ENCODE measurements at places on chromosomes 12 and 14. TPM values are rescaled to one million over a fixed set of nuclear protein-coding genes. Genes with fewer than 3 reads are reported as not detected.

GRCh38 chr12:106498056-106498455 is 84.7 kb upstream of the RFX4 start:
- no peaks in the 10 kb centered on the region for H3K27me3 ChIP-seq
- DNase-seq: peak; percentile 31
- H3K4me3 ChIP-seq: no peak overlapping the region
- no peak overlapping the region for H3K27ac ChIP-seq
- no peaks in the 10 kb centered on the region for H3K4me1 ChIP-seq

DNA sequence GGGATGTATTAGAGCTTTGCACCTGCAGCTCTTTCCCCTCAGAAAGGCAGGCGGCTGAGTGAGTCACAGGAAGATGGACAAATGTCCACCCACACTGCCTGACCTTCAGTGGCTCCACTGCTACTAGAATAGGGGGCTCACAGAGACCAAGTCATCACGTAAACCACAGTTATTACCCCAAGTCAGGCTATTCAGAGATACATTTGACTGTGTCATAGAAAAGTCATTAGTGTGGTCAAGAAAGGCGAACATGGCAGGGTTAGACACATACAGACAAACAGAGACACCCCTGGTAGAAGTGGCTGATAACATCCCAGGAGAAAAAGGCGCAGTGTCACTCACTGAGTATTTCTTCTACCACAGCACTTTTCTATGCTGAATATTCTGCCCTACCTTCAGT is 36.0 kb downstream of the GCH1 start:
- H3K4me1 ChIP-seq: no peaks in the 10 kb centered on the region
- no peaks in the 10 kb centered on the region for H3K36me3 ChIP-seq
- H3K27ac ChIP-seq: no peak overlapping the region
- DNase-seq: no peak
- no peaks in the 10 kb centered on the region for H3K27me3 ChIP-seq
- H3K4me3 ChIP-seq: no peak overlapping the region

- H3K4me3 ChIP-seq: no peak overlapping the region
- no peaks in the 10 kb centered on the region for H3K36me3 ChIP-seq
- DNase-seq: peak; percentile 86
- H3K4me1 ChIP-seq: peaks cover 11% of the 10 kb centered on the region
- H3K27ac ChIP-seq: no peak overlapping the region
Observed at GRCh38 chr12:113098441-113099028, 37.0 kb downstream of the RASAL1 start.

The DEPDC4 gene
- not detected for total RNA-seq

DNA sequence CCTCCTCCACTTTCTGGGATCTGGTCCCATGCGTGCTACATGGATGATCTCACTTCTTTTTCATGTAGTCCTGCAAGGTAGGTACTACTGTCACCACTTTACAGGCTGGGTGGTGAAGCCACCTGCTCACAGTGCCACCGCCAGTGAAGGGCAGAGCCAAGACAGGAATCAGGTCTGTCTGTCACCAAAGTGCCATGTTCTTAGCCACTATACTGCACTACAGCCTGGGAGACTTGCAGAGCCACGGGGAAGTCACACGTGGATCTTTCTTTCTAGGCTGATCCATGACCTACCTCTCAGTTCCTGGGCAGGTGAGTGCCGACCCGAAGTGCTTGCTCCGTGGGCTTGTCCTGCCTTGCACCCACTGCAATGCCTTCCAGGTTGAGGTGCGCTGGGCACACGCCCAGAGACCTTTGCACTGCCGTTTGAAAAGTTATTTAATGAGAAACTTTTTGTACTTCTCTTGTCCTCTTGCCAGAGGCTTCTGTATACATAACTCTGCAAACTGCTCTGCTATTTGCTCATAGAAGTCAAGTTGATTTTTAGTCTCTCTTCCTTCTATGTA is 19.7 kb upstream of the CLMN start:
- H3K27me3 ChIP-seq: no peaks in the 10 kb centered on the region
- H3K36me3 ChIP-seq: no peaks in the 10 kb centered on the region
- H3K4me3 ChIP-seq: no peak overlapping the region
- no peaks in the 10 kb centered on the region for H3K4me1 ChIP-seq
- no peak for DNase-seq

The DDN gene
- 0.30 TPM for total RNA-seq

The SYNDIG1L gene
- total RNA-seq: 0.88 TPM

DNA sequence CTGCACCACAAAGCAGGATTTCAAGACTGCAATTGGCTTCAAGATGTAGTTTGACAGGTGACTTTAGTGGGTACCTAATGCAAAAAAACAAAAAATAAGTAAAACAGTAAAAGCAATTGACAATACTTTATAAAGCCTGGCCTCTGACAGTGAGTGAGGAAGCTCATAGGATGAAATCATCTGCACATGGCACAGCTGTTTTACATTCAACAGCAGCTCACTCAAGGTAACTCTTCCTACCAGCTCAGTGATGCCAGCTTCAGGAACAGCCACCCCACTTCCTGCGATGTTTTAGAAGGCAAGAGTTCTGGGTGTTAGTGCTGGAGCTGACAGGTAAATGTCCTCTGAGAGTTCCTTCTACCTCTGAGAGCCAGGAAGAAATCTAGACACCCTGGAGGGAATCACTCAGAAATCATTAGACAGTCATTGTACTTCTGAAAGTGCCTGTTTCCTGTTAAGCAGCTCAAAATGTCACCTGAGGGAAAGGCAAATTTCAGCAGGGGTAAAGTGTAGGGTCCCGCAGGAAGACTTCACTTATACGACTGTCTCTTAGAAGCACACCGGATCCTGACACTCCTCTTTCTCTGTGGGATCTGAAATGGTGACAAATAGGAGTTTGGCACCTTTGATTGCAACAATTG is 99.9 kb downstream of the FOXN3 start:
- H3K4me1 ChIP-seq: no peaks in the 10 kb centered on the region
- H3K4me3 ChIP-seq: no peak overlapping the region
- DNase-seq: no peak

GRCh38 chr12:57047981-57048380 is 1.9 kb downstream of the MYO1A start:
- H3K27me3 ChIP-seq: no peaks in the 10 kb centered on the region
- H3K4me3 ChIP-seq: no peak overlapping the region
- no peaks in the 10 kb centered on the region for H3K36me3 ChIP-seq
- peaks cover 5% of the 10 kb centered on the region for H3K4me1 ChIP-seq

The CRIP2 gene
- 113 TPM for total RNA-seq

The STYK1 gene
- 1.0 TPM for total RNA-seq

DNA sequence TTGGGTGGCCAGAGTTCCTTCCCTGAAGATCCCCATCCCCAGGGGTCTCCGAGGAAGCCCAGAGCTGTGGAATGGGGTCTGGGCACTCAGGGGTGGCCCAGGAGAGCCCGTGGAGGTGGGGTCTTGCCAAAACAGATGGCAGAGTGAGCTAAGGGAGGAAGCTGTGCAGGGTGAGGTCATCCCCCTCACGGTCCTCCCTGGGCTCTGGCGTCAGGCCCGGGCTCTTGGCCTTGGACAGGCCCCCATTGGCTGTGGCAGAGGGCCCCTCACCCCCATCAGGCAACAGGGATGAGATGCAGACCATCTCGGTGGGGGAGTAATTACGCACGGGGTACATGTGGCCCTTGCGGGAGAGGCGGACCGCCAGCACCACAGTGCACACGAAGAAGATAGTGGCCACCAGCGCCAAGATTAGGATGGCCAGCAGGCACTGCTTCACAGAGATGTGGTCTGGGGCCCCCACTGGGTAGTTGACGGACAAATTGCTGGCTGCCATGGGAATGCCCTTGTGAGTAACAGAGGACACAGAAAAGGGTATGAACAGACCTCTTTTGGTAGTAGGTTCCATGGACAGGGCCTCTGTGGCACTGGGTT is 10.7 kb downstream of the SELPLG start:
- H3K36me3 ChIP-seq: peaks cover 6% of the 10 kb centered on the region
- no peak overlapping the region for H3K4me3 ChIP-seq
- no peaks in the 10 kb centered on the region for H3K27me3 ChIP-seq

GRCh38 chr12:107490010-107490409 is 195.6 kb upstream of the PWP1 start:
- DNase-seq: no peak
- no peak overlapping the region for H3K4me3 ChIP-seq
- H3K27me3 ChIP-seq: no peaks in the 10 kb centered on the region
- no peaks in the 10 kb centered on the region for H3K36me3 ChIP-seq
- H3K27ac ChIP-seq: no peak overlapping the region
- H3K4me1 ChIP-seq: peaks cover 16% of the 10 kb centered on the region

DNA sequence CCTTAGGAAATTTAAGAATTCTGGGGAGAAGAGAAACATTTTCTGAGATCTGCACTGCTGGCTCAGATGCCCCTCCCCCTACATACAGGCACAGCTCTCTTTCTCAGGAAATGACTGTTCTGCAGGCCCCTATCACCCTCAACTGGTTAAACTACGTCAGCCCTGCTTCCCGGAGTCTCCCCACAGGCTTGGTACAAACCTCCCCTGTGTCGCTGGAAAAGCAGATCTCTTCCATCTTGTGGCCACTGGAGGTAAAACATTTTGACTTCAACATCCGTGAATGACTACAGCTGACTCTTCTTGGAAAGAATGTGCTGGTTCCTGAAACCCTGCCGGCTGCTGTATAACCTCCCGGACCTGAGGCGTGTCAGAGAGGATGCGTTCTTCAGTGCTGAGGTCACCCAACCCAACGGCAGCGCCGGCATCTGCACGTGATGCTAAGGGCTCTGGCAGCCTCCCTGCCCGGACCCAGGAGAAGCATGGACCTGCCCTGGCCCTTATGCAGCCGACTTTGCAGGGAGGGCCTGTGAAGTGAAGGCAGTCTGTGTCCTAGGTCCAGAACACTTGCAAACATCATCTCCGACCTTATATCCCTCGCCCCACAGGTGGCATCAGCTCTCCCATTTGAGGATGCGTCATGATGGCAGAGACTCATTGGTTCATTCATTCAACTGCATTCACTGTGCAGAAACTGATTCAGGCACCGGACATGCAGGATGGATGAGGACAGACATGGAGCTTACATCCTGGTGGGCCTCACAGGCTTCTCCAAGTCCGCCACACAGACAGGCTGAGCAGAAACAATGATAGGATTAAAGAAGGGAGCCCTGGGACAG is 129.2 kb downstream of the GCH1 start:
- peak overlapping the region; percentile 83 for H3K27ac ChIP-seq
- no peak overlapping the region for H3K4me3 ChIP-seq
- H3K27me3 ChIP-seq: no peaks in the 10 kb centered on the region
- H3K36me3 ChIP-seq: no peaks in the 10 kb centered on the region

The PAPLN gene
- total RNA-seq: 62.9 TPM

The DUSP16 gene
- 41.5 TPM for total RNA-seq

The MARCHF9 gene
- total RNA-seq: 15.4 TPM

The DNAI7 gene
- total RNA-seq: 5.2 TPM

DNA sequence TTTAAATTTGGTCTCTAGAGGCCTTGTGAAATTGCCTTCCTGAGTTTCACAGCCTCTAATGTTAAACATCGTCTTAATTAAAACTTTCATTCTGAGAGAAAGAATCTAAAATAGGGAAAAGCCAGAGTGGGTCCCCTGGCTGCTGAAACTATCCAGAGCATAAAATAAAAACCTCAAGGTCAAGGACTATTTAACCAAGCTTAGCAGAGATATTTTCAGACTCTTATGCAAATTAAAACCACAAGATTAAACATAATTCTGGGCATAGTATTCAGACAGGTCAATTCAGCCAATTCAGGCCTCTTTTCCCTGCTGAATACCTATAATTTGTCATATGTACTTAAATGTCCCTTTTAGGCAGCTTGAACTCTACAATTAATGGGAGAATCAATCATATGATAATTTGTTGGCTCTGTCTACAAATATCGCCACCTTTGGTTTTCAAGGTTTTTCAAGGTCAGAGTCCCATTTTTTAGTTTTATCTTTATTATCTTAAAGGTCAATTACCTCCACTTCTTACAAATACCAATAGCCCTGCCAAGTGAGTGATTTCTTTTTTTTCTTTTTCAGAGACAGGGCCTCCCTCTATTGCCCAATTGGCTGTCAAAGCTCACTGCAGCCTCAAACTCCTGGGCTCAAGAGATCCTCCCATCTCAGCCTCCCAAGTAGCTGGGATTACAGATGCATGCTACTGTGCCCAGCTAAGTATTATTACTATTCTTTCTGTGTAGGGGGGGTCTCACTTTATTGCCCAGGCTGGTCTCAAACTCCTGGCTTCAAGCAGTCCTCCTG is 257.1 kb downstream of the PHLDA1 start:
- H3K27ac ChIP-seq: no peak overlapping the region
- H3K27me3 ChIP-seq: no peaks in the 10 kb centered on the region
- H3K4me1 ChIP-seq: no peaks in the 10 kb centered on the region
- H3K4me3 ChIP-seq: no peak overlapping the region
- H3K36me3 ChIP-seq: no peaks in the 10 kb centered on the region

The PTPRB gene
- 113 TPM for total RNA-seq

GRCh38 chr12:57835366-57836288 is 10.9 kb downstream of the CTDSP2 start:
- no peaks in the 10 kb centered on the region for H3K36me3 ChIP-seq
- H3K4me1 ChIP-seq: peaks cover 99% of the 10 kb centered on the region
- no peak for DNase-seq
- peak overlapping the region; percentile 35 for H3K4me3 ChIP-seq
- peak overlapping the region; percentile 75 for H3K27ac ChIP-seq
